Inflammatory macrophage treated with lipopolysaccharide for 4 hours (primary cell): ENCODE measurements at places on chromosomes 11 and 22.
A peak's percentile ranks its signal among the peaks of the same experiment; 100 is the strongest.

- DNase-seq = peak; percentile 23
Observed at GRCh38 chr22:24338726-24339451, 68.3 kb downstream of the SPECC1L start.

GRCh38 chr11:67551127-67551526 is 27.9 kb upstream of the CABP2 start:
- no peak for DNase-seq

DNA sequence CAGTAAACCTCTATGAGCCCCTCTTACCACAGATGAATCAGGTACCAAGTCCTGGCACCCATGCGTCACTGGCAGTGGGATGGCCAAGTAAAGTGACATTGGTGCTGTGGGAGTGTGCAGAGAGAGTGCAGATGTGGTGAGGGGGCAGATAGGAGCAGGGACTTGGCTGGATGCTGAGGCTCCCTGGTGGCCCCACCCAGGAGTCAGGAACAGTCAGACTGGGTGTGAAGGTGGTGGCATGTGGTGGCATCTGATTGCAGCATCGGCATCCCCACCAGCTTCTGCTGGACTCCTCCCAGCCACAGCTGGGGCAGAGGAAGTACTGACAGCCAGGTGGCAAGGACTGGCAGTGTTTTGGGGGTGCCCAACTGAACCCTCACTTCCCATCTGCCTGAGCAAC is 11.4 kb downstream of the DGAT2 start:
- DNase-seq = no peak

DNA sequence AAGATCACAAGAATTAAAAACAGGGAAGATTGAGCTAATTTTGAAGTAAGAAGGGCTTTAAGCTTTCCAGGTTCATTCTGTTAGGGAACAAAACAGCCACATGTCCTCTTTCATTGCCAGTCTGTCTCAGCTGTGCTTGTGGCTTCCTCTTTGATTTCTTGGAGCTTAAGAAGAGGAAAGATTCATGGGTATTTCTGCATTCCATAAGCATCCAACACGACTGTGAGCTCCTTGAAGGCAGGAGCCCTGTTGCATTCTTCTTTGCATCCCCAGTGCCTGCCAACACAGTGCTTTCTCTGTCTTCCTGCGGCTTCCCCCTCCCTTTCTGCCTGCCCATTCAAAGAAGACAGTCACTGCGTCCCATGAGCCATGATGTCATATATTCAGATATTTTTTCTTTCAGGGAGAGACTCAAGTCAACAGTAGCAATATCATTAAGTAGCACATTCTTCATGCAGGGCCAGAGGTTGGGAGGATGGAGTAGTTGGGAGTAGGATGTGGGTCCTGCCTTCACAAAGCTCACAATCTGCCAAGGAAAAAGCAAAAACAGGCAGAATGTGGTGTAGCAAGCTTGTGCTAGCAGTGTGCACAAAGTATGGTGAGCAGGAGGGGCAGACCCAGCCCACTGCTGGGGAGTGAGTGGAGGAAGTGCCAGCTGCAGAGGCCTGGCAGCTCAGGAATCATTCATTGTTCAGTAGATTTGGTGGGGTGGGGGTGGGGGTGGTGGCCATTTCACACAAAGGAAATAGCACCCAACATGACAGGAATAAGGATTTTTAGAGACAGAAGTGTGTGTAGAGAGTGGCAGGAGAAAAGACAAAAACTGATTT is 162.1 kb upstream of the RASSF10 start:
- DNase-seq = no peak

DNA sequence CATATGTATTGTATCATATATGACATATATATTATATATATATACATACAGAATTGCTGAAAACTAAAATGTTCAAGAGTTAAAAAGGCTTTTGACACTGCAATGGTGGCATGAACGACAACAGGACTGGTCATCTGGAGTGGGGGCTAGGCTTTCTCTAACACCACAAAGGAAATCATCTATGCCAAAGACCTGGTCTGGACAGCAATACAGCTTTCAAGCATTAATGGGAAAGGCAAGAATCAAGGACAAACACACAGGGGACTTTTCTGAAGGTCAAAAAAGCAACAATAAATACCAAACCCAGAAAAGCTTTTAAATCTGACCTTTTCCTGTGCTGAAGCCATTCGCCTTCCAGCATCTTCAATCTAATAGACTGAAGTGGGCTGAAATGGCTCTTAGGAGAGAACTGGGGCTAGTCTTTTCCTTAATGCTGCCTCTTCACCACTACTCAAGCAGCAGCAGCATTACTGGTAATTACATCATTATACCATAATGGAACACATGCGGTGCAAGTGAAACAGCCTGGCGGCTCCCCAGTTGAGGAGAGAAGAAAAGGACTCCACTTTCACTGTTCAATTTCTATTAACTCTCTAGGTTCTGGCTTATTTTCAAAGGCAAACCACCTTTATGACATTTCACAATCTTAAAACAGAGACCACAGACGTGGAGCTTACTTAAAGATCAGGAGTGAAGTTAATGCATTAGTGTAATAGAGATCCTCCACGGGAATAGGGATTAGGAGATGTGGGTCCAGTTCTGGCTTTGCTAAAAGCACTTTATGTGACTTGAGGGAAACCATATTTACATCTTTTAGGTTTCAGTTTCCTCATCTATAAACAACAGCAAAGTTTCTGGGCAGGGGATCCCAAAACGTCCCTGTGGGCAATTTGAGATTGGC is 63.0 kb downstream of the GAB2 start:
- DNase-seq = peak; percentile 36

DNA sequence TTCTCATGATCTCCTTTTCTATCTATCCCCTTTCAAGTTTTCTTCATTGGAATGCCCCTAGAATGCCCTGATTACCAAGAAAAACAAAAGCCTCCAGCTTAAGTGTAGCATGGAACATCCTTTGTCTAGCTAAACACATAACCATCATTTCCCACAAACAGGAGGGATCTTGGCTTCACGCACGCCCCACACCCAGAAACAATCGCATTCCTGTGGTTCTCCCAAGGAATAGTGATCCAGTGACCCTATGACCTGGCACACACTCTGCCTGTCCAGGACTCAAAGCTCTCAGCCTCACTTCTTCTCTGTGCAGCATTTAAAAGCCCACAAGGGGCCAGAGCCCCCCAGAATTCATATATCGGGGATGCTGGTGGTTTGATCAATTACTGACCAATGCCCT is 9.3 kb upstream of the POU2AF1 start:
- DNase-seq = no peak

DNA sequence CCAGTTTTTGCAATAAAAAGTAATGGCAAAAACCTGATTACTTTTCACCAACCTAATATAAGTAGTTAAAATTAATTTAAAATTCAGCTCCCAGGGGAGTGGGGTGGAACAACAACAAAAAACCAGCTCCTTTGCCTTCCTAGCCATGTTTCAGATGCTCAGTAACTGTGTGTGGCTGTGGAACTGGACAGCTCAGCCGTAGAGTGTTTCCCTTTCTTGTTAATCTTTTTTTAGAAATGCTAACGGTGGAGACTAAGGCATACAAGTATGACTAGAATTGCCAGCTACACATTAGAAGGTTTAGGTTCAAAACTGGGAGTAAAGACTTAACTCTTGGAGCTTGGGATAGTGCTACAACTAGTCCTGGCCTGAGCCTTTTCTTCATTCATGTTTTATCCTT is 45.0 kb downstream of the PPP6R3 start:
- DNase-seq = no peak

DNA sequence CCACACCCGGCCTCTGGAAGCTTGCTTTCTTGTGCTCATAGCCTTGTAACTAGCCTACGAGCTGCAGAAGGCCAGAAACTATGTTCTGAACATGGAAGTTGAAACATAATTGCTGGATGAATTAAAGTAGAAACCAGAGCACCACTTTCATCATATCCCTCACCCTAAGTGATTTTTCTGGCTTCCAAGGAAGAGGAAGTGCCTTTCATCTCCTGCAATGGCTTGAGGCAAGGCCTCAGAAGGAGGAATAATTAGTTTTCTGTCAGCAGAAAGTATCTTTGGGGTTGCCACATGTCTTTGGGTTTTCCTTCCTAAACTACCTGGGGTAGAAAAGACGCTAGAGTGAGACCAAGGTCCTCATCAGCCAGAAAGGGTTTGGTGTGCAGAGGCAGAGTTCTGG is 14.5 kb downstream of the RPL27A start:
- peak; percentile 42 for DNase-seq

DNA sequence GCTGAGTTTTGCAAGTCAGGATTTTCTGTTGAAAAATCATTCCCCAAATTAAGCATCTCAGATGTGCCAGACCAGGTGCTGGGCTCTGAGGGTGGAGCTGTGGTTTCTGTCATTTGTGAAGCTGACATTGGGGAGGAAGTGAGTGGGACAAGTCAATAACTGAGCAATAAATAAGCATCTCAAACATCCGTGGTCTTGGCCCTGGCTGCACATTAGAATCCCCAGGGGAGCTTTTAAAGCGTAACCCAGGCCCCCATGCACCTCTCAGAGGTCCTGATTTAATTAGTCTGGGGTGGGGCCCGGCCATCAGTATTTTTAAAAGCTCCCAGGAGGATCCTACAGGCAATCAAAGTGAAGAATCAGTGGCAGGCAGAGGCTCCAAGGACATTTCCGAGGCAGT is 420.0 kb downstream of the MN1 start:
- DNase-seq = no peak

- DNase-seq = no peak
Observed at GRCh38 chr11:67644472-67645418, 5.2 kb upstream of the TBX10 start.

- peak; percentile 16 for DNase-seq
Observed at GRCh38 chr11:66467034-66467659, 442 bp downstream of the PELI3 start.

GRCh38 chr22:40218723-40219294 is 41.1 kb downstream of the TNRC6B start:
- no peak for DNase-seq

- DNase-seq = no peak
Observed at GRCh38 chr11:59992425-59992824, 24.6 kb upstream of the OOSP4B start.

GRCh38 chr11:9672288-9672916 is 8.5 kb downstream of the SWAP70 start:
- no peak for DNase-seq

DNA sequence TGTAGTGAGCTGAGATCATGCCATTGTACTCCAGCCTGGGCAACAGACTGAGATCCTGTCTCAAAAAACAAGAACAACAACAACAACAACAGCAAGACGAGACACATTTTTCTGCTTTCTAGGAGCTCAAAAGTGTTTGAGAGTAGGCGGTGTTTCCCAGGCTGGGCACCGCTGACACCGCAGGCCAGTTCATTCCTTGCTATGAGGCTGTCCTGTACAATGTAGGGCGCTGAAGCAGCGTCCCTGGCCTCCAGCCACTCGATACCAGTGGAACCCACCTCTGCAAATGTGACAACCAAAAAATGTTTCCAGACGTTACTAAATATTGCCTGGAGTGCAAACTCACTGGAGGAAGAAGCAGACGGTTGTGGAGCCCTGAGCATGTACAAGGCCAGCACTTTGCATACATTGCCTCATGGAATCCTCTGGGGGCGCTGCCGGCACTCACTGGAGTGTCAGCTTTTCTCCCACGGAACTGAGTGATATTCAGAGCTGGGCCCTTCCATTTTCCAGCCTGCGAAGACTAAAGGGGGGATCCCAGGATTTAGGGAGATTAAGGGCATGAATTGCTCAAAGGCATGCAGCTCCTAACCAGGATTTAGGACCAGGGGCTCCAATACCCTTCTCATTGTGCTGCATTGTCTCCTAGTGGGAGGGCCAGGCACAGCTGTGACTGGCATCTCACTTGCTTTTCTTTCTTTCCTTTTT is 5.8 kb upstream of the MIEF1 start:
- peak; percentile 85 for DNase-seq

- DNase-seq = no peak
Observed at GRCh38 chr11:66203847-66204246, 64.6 kb upstream of the RAB1B start.

GRCh38 chr22:38317122-38317994 is at the start of gene CSNK1E:
Gene CSNK1E (minus strand): TSS chr22:38317433. CDS start chr22:38314157, 3,276 bp downstream.
- DNase-seq = peak; percentile 52

DNA sequence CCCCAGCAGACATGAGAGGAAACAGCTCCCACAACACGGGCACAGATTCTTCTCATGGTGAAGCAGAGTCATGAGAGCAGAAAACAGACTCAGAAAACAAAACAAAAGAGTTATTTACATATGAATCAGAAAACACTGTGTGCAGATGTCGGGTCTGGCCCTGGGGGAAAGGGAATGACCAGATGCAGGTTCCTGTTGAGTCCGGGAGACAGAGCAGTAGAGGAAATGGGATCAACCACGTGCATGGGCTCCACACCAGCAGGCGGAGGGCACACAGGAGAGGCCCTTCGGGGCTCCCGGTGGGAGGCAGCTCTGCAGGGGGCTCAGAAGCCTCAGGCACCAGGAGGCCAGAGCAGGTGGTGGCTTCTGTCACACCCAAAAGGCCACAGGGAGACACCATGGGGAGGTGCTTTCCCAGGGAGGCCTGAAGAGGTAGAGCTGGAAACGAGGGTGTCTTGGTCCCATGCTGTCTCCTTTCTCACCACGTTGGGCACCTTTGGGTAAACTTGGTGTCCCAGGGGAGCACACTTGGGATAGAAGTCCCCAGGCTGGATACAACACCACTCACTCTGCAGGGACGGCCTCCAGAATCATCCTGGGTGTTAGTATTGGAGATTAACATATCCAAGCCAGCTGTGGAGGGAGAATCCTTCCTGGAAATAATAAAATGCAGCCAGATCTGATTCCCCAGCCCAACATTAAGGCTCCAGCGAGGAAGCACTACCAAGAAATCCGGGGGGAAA is 764.7 kb downstream of the BRD1 start:
- no peak for DNase-seq

GRCh38 chr11:133491680-133492383 is 40.5 kb downstream of the OPCML start:
- no peak for DNase-seq

- no peak for DNase-seq
Observed at GRCh38 chr11:61128947-61129638, 26.8 kb downstream of the CD5 start.

DNA sequence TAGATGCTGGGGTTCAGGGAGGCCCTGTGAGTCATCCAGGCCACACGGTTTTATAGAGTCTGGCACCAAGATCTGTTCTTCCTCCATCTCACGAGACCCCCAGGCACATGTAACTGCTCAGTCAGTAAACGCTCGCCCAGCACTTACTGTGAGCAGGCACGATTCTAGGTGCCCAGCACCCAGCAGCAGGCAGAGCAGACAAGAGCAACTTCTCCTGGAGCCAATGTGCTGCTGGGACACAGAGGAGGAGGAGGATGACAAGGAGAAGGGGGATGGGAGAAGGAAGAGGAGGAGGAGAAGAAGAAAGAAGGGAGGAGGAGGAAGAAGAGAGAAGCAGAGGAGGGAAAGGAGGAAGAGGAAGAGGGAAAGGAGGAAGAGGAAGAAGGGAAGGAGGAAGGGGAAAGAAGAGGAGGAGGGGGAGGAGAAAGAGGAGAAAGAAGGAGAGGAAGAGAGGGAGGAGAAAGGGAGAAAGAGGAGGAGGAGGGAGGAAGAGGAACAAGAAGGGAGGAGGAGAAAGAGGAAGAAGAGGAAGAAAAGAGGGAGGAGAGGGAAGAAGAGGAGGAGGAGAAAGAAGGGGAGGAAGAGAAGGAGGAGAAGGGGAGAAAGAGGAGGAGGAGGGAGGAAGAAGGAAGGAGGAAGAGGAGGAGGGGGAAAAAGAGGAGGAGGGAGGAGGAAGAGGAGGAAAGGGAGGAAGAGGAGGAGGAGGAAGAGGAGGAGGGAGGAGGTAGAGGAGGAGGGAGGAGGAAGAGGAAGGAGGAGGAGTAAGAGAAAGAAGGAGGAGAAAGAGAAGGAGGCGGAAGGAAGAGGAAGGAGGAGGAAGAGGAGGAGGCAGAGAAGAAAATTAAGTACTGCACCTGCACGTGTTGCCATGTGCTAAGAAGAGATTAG is 77.6 kb upstream of the RTL6 start:
- DNase-seq = no peak
